Stimulated activated CD4-positive, alpha-beta T cell treated with anti-CD3 and anti-CD28 coated beads, Interleukin-1b, Interleukin-23, amount 100 ng/mL, for 1 hour (primary cell): ENCODE measurements at places on chromosomes 7 and 10.
A peak's percentile ranks its signal among the peaks of the same experiment; 100 is the strongest.

GRCh38 chr7:142313528-142313927 lies 55.7 kb upstream of the PRSS58 start:
- no peak for DNase-seq

- no peak for DNase-seq
Observed at GRCh38 chr10:31288962-31289361, 30.1 kb upstream of the ZEB1 start.

DNA sequence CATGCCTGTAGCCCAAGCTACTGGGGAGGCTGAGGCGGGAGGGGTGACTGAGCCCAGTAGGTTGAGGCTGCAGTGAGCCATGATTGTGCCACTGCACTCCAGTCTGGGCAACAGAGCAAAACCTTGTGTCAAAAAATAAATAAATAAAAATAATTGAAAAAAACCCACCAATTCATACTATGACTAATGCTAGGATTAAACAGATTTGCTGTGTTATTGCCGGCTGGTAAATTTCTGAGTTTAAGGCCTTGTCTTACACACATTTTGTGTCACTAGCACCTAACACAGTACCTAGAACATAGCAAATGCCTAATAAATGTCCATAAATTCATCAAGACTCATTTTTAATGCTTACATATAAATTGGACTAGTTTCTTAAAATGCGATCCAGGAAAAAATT lies 8.7 kb downstream of the ESYT2 start:
- DNase-seq, result no peak

- no peak for DNase-seq
Observed at GRCh38 chr7:14505906-14506305, 396.6 kb downstream of the DGKB start.

DNA sequence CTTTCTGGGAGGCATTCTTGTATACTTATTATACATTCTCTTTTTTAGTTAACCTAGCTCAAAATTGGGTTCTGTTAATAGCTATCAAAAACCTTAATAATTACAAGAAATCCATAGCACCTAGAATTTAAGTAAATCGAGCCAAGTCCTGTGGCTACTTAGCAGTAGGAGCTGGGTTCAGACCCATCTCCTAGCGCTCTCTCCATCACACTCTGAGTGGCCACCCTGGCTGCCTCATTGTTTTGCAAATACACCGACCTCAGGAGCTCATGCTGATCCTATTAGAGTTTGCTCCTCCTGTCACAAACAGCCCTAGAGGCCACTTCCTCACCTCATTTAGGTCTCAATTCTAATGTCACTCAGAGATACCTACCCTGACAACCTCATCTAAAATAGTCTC lies 46.2 kb upstream of the OSBPL3 start:
- DNase-seq, result no peak

GRCh38 chr7:133265821-133266220 lies 12.9 kb downstream of the EXOC4 start:
- no peak for DNase-seq

GRCh38 chr7:44281811-44282600 lies 43.4 kb downstream of the CAMK2B start:
- DNase-seq, result no peak

- no peak for DNase-seq
Observed at GRCh38 chr10:103667356-103667755, 173.9 kb downstream of the NEURL1 start.

DNA sequence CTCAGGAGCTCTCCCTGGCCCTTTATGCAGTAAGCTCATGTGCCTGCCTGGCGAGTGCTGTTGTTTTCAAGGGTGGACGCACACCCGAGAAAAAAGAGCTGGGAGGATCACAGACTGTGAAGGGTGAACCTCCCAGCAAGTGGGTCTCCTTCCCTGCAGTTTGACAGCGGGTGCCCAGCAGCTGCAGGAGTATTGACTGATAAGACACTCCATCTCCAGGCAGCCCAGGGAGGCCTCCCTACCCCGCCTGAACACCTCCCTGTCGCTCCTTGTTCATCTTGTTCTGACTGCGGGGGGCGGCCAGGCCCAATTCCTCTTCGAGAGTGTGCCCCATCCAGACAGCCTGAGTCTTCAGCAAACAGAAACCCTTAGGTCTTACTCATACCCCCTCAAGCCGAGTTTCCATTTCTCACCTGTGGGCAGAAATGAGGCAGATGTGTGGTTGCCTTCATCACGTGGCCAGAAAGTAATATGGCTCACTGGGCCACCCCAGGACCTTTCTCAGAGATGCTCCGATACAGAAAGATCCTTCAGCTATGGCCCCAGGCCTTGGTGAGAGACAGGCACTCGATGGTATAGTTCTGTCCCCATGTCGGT lies 17.2 kb downstream of the MDH2 start:
- DNase-seq, result no peak

GRCh38 chr7:34225193-34225592 lies 319.9 kb downstream of the BMPER start:
- no peak for DNase-seq

- no peak for DNase-seq
Observed at GRCh38 chr7:1738956-1739355, 68.9 kb downstream of the ELFN1 start.

DNA sequence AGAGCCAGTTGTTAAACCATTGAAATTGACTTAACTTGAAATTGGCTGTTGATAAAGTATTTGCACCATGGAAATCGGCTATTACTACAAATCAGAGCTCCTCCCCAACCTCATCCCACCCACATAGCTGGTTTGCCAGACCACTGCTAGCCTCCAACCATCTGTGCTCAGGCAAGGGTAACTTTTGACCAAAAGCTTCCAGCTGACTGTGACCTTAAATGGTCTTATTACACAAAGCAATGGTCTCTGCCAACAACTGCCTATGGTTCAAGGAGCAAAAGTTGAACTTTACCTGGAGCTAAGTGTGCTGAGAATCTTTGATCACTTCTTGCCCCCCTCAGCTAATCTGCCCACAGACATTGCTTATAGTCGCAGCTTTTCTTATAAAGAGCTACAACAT lies 48.5 kb upstream of the ADRB1 start:
- DNase-seq, result no peak

GRCh38 chr10:103789771-103790201 lies 65.6 kb downstream of the SH3PXD2A start:
- no peak for DNase-seq

GRCh38 chr7:29319719-29320521 lies 125.3 kb downstream of the CHN2 start:
- DNase-seq, result no peak

GRCh38 chr7:5701085-5701914 lies 80.2 kb downstream of the RNF216 start:
- DNase-seq, result peak; percentile 42

DNA sequence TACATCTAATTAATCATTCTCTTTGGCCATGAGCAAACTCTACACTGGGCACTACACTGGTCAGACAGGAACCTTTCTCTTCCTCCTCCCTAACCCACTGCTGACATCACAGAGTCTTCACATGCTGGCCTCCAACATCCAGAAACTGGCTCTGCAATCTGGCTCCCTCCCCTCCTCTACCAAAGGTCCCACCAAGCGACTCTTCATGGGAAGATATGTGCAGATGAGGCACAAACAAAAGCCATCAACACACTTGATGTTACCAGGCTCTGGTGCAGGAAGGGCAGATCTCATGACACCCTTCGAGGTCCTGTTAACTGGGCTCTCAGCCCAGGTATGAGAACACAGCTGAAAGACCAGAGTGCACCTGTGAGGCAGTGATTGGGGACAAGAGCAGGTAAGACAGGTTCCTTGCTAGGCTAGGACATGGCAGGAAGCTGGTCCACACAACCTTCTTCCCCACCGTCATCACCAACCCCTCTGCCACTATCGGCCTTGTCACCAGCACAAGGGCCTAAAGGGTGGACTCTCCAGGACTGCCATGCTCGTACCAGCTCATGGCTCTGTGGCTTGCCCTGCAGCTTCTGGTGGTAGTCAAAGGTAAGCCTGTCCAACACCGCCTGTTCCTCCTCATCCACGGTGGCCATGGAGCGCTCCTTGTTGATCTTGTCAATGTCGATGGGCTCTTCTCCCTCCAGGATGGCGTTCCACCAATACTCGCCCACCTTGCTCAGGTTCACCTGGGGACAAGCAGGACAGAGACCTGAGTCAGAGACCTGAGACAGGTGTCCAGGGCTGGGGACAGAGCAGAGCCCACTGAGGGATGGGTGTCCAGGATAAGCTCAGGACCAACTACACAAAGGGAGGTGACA lies 66.6 kb upstream of the CAMK2B start:
- DNase-seq, result no peak

- no peak for DNase-seq
Observed at GRCh38 chr7:158295966-158296797, 291.4 kb downstream of the PTPRN2 start.

- no peak for DNase-seq
Observed at GRCh38 chr7:80464211-80464610, 47.7 kb downstream of the GNAT3 start.

DNA sequence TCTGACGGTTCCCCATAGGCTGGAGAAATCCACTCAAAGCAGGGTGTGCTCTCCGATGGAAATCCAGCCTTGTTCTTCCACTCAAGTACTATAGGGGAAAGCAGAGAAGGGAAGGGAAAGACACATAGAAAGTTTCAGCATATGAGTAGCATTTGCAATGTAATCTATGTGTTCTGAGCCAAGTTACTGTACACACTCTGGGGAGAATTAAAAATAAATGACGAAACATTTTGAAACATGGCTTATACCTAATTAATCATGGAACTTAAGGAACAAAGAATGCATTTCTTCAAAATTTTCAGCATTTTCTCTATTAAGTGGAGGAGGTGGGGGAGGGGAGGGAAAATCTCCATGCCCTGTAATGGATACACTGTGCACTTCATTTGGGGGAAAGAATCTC lies 198.1 kb upstream of the HABP2 start:
- no peak for DNase-seq

GRCh38 chr7:115087437-115087836 lies 165.5 kb downstream of the MDFIC start:
- DNase-seq, result no peak

DNA sequence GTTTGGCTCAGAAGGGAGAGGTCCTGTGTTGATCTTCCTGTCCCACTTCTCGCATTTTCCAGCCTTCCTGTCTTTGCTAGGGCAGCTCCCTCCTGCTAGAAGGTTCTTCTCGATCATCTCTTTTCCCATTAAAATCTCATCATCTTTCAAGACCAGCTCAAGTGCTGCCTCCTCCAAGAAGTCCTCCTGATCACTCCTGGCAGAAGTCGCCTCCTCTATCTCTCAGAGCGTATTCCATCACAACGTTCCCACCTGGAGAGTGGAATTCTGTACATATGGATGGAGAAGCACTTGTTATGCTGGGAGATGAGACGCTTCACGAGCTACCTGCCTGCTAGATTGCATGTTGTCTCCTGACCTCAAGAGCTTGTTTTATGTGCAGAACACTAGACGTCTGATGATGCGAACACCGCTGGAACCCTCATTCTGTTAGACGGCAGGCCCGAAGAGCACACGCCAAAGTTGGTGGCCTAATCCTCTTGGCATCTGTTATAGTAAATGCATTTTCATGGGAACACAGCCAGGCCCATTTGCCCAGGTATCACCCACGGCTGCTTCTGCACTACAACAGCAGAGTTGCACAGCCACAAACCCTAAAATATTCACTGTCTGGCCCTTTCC lies 68.0 kb upstream of the INSIG1 start:
- DNase-seq, result no peak

DNA sequence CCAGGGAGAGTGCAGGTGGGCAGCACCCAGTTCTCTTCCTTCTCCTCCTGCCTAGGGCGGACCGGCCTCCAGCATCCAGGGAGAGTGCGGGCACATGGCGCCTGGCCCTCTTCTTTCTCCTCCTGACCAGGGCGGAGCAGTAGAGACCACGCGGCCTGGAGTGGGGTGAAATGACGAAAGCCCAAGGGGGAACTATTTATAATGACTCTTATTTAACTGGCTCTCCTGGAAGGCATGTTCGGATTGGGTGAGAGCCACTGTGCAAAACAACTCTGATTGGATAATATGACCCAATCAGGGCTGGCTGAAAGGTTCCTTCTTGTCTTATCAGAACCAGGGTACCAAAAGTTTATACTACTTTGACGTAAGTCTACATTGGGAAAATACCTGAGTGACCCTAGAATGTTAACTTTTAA lies 63.1 kb downstream of the ZNF37A start:
- DNase-seq, result no peak
